ENCODE measurements at places on chromosomes 4 and X.

DNA sequence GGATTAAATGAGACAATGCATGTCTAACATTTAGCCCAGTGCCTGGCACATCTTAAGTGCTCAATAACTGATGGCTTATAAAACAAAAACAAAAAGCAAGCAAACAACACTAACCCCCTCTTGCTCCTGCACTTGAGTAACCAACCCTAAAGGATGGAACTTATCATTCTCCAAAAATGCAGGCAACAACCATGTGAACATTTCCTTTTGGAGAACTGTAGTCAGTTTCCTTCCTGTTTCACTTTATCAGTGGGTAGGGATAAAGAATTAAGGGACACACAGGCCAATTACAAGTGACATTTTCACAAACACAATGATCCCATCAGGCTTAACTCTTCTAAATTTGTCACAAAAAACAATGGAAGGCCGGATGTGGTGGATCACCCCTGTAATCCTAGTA, 30.4 kb downstream of the RPS3A start:
- no peak for DNase-seq

DNA sequence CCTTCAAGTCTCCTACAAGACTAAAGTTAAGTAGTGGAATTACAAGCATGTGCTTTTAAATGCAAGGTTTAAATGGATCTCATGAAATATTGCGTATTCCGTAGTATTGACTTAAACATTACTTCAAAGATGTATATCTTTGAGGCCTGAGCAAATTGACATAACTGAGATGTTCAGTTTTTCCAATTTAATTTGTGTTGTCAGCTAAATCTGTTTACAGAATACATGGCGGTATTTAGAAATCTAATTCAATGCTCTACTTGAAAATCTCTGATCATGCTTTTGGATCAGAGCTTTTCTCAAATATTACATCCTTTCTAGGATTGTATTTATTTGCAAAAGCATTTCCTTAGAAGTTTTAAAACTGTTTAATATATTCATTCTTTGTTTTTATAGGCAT, 47.5 kb upstream of the PDE5A start:
- no peak for DNase-seq

DNA sequence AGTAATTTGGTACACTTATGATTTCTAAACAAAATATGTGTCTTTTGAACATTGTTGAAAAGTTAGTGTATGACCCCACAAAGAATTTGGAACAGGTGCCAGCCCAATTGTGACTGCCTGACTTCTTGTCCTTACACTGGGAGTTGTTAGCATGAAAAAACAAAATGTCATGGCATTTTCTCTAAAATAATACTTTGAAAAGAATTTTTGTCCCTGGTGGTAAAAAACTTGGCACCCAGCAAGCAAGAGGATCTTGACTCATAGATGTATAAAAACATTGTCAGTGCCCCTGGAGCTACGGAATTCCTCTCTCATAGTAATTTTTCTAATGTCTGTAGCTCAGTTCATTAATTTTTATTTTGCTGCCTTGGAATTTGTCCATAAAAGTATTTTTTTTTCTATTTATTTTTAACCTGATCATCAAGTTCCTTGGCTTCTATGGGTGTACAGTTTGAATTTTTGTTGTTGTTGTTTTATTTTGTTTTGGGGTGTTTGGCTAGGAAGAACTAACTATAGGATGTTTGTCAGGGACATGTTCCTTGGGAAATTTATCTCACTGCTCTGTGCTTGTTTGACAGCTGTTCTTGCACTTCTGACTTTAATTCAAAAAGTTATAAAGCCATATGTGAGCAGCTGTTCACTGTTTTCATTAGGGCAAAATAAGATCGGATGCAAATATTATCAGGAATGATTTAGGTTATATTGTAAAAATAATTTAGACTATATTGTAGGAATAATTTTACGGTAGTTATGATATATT, 95.4 kb upstream of the NUDT6 start:
- no peak for DNase-seq

- DNase-seq: no peak
Measured at GRCh38 chr4:106114270-106114669, 201.7 kb downstream of the TBCK start.

DNA sequence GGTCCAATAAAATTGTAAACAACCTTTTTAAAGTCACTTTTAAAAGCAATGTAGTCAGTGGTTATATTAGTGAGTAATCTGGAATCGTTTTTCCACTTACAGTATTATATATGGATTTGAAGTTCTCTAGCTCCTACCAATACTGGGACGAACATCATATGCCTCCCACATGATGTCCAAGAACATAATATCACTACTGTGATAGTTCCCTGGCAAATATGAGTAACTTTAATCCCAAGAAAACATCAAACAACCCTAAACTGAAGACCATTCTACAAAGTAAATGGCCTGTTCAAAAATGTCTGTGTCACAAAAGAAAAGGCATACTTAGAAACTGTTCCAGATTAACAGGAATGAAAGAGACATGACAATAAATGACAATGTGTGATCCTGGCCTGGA, 53.6 kb upstream of the FGFBP2 start:
- no peak for DNase-seq

GRCh38 chr4:87005690-87006425, 71.0 kb downstream of the AFF1 start:
- DNase-seq: peak; percentile 55

- DNase-seq: no peak
Measured at GRCh38 chrX:151711154-151711553, 4.7 kb upstream of the FATE1 start.

- no peak for DNase-seq
Measured at GRCh38 chr4:1241466-1241935, 7.4 kb downstream of the CTBP1 start.

- DNase-seq: no peak
Measured at GRCh38 chr4:81235982-81236749, 21.1 kb upstream of the PRKG2 start.

- DNase-seq: no peak
Measured at GRCh38 chrX:45154462-45154861, 46.2 kb downstream of the DIPK2B start.

DNA sequence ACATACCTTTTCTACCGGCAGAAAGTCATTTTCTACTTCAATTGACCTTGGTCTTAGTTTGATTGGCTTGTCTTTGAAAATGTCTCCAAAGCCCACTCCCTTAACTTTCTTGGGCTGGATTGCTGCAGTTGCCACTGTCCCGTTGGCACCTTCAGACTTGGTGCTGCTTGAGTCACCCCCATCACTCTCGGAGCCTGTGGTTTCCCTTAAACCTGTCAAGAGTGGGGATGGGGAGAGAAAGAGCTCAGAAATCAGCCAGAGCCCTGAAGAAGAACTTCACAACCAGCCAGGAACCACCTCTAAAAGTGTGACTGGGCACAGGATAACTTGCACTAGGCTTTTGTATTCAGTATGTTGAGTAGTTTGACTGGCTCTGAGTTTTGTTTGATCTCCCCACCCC, 168.5 kb upstream of the MAP3K15 start:
- peak; percentile 37 for DNase-seq

DNA sequence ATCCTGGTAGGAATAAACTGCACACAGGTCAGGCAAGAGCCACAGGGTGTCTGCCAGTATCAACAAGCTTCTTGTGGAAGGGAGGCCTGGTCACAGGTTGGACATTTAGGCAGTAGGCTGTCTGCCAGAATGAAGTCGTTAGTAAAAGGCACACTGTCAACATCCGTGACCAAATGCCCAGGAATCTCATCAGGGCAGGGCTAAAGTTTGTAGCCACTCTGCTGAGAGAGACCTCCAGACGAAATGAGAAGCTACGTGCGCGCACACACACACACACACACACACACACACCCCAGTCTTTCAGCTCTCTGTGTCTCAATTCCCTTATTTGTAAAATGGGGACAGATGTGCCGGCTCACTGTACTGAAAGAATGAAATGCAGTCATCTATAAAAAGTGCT, 408.7 kb upstream of the ZFP42 start:
- DNase-seq: no peak

DNA sequence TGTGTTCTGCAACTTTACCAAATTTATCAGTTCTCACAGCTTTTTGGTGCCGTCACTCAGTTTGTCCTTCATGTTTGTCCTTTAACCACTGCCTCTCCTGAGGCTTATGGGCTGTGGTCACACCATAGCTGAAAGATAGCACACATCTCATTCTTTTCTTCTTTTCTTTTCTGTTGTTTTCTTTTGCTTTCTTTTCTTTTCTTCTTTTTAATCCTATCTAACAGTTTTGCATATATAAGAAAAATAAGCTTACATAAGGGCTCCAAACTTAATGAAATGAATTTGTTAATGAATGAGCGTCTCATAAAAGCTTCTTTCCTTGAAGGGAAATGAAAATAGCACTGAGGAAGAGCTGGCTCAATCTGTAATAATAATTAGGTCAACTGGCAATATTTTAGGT, 1061.2 kb downstream of the PCDH18 start:
- DNase-seq: no peak

DNA sequence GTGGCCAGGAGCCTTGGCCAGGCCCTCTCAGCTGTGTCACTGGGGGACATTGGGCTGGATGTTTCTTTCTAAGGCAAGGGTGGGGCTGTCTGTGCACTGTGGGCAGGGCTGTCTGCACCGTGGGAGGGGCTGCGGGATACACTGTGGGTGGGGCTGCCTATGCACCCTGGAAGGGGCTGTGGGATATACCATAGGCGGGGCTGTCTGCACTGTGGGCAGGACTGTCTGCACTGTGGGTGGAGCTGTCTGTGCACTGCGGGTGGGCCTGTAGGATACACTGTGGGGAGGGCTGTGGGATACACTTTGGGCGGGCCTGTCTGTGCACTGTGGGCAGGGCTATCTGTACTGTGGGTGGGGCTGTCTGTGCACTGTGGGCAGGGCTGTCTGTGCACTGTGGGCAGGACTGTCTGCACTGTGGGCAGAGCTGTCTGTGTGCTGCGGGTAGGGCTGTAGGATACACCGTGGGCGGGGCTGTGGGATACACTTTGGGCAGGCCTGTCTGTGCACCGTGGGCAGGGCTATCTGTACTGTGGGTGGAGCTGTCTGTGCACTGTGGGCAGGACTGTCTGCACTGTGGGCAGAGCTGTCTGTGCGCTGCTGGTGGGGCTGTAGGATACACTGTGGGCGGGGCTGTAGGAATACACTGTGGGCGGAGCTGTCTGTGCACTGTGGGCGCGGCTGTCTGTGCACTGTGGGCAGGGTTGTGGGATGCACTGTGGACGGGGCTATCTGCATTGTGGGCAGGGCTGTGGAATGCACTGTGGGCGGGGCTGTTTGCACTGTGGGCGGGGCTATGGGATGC, 31.1 kb downstream of the ACOX3 start:
- DNase-seq: peak; percentile 11

GRCh38 chrX:106415276-106415895, 196.4 kb upstream of the RADX start:
- DNase-seq: no peak

GRCh38 chr4:48904101-48904500, 2.5 kb downstream of the OCIAD2 start:
- DNase-seq: no peak

DNA sequence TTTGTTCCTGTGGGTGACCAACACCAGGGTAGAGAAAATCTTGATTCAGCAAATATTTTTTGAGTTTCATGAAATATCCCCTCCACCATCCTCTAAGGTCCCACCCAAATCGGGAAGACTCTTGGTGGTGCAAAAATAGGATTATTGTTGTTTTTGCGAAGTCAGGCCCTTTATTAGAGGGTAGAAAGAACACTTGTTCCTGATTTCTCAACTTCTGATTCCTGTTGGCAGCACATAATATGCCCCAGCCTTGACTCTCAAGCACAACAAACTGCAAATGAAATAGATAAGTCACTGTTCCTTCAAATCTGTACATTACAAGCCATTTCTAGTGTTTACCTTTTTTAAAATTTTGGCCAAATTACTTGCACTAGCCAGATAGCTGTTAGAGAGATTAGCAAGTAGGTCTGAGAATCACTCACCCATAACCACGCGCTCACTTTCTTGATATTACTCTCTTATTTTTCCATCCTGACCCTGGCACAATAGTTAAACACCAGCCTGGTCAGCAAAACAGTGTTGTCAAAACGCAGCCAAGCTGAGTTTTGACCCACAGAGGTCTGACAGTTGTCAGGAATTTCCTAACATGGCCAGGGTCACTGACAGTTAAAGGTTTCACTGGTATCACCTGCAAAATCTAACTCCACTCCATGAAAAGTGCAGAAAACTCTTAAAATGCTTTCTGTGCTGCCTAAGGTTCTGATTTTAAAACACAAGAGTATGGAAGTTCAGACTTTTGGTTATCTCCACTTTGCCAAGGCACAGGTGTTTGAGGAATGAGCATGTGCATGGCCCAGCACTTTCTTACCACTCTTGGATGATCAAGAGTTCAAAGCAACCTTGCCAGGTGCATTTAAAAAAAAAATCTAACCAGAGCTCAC, 69.8 kb downstream of the RBM47 start:
- no peak for DNase-seq

- no peak for DNase-seq
Measured at GRCh38 chr4:86141161-86141560, 218.7 kb downstream of the MAPK10 start.

- DNase-seq: no peak
Measured at GRCh38 chrX:74160358-74160757, 143.6 kb upstream of the ZCCHC13 start.

- no peak for DNase-seq
Measured at GRCh38 chr4:159768016-159768415, 665.1 kb downstream of the RAPGEF2 start.

- no peak for DNase-seq
Measured at GRCh38 chrX:7076245-7076661, 71.3 kb upstream of the STS start.

DNA sequence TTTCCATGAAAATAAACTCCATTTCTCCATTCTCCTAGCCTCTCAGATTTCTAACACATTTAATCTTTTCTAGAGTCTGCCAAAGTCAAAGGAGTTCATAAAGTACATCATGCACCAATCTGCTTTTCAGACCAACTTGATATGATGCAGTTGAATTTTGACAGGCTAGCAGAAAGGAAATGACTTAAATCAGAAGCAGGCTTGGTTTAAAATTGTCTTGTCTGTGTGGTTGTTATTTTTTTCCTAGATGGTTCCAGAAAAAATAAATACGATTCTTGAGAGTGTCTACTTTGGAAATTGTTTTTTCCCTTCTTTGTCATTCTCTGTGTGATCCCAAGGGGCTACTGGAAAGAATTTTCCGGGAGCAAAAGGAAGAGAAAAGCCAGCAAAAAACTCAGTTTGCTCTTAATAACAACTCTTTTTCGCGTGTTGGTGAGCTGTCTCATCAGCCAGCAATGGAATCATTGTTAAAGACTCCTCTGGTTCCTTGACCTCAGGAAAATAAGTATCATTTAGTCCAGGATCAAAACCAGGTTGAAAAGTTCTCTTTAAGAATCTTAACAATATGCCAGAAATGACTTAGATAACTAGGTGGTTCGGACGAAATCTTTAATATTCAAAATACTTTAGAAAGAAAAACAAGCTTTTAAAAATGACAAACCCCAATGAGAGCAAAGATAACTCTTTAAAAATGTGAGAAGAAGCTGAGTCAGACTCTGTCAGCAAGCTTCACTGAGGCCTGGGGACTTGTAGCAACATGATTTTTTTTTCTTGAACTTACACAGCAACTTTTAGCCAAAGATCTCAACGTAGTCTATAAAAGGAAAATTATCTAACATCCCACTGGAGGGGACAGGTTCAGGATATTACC, 49.7 kb upstream of the GAB1 start:
- DNase-seq: no peak
